Esophagus squamous epithelium (tissue), 5 donors: ENCODE measurements at places on chromosomes 2 and 18. TPM values are rescaled to one million over a fixed set of nuclear protein-coding genes. Genes with fewer than 3 reads are reported as not detected.

Gene WDR75
- total RNA-seq: 29.6 TPM

Gene CLHC1
- 7.4 TPM for total RNA-seq

Gene AQP12B
- not detected for total RNA-seq

Gene MREG
- total RNA-seq: 43.7 TPM

Gene FNDC4
- total RNA-seq: 13.9 TPM

Gene NTSR2
- not detected for total RNA-seq

Gene EPAS1
- 90.8 TPM for total RNA-seq

Gene IGFBP2
- total RNA-seq: 174 TPM

Gene APOB
- total RNA-seq: 0.62 TPM

DNA sequence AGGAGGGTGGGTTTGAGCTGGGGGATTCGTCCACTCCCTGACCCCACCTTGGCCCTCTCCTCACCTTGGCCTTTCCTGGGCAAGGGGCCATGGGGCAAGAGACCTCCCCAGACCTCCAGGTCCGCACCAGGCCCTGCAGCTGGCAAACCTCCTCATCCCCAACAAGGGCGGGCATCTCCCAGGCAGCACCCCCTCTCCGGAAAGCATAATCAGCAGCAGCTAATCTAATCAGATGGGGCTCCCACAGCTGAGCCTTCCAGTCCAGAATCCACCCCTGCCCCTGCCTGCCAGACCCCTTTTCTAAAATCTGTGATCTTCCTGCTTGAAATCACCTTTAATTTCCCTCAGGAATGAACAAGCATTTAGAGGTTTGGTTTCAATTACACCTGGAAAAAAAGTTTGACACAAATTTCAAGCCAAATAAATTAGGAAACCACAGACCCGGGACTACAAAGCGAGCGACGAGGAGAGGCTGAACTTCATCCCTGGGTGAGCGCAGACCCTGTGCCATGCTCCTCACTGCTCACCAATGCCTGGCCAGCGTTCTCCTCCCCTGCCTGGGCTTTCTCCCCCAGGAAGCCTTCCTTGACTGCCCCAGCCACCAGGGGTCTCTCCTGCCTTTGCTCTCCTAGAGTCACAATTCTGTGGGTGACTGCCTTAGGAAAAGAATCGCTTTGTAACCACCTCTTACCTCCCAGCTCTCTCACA, 143.0 kb upstream of the MYCN start:
- DNase-seq: no peak

DNA sequence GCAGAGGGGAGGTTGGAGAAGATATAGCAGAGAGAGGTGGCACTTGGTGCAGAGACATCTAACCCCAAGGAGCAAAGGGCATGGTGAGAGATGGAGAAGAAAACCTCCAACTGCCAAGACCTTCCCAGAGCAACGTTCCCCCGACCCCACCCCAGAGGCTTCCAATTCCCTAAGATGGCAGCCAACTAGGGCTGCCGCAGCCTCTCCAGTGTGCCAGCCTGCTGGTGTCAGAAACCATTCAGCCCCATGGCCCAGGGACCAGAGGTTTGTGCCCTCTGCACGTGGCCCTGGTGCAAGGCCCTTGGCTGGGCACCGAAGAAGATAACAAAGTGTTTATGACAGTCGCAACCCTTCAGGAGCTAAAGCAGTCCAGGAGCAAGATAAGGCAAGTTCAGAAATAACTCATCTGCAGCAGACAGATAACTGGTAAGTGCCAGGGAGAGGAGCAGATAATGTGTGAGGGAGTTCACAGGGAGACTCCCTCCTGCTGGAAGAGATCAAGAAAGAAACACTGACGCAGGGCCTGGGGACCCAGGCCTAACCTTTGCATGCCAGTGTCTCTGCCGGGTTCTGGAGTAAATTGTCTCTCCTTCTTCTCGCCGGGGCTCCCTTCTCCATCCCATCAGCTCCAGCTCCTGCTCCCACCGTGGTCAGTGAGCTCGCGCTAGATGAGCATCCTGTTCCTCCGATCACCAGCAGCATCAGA, 66.1 kb upstream of the ID2 start:
- DNase-seq: no peak

DNA sequence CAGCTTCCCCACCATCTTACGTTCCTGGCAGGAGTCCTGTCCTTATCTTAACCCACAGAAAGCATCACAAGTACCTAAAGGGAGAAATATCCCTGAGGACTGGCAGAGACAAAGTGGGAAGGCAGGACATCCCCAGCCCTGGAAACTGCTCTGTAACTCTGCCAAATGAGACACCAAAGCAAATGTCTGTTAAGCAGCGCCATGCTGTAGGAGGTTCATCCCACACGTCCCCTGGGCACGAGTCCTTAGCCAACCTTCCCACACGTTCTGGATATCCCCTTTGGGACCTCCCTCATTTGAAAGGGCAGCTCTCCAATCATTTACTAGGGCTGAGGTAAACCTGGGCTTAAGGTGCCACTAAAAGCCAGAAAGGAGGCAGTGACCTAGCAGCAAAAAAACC, 207.2 kb downstream of the ATAD2B start:
- no peak for DNase-seq

- no peak for DNase-seq
Measured at GRCh38 chr2:169260246-169260645, 102.1 kb downstream of the LRP2 start.

DNA sequence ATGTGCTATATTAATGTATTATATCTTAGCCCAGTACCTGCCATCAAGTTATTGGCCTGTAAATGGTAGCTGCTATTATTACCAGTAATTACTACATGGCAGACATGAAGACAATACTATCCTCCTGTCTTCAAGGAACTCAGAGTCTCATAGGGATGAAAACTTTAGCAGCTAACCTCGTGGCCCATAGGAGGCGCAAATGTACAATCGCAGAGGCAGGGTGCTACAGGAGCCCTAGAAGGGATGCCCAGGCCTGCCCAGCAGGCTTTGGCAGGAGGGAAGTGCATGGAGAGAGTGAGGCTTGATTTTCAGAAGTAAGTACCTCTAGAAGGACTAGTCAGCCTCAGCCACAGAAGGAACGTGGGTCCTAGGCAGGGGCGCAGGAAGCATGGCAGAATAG, 44.7 kb upstream of the KIDINS220 start:
- no peak for DNase-seq

- no peak for DNase-seq
Measured at GRCh38 chr2:237132799-237133198, 47.1 kb downstream of the COPS8 start.

- DNase-seq: no peak
Measured at GRCh38 chr2:43459446-43460173, 136.2 kb downstream of the THADA start.

DNA sequence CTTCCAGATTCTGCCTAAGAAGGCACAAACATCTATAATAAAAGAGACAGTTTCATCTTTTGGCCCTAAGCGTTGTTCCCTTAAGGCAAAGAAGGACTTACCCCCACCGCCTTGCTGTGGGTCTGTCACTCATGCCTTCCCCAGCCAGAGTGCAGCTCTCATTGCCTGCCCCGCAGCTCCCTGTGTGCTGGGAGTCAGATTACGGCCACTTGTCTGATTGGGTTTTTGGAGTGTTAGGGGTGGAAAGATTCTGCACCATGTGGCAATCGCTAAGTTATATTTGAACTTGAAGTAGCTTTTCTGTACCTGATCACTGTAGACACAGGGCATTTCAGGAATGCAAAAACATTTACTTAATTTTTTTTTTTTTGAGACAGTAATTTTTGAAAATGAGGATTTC, at the start of gene AQP4:
TSS of gene AQP4 (minus strand) at position 151 of the 400 bp plus-strand sequence. CDS start at position 133, 18 bp downstream.
- no peak for DNase-seq

- DNase-seq: no peak
Measured at GRCh38 chr2:121818546-121818945, 63.1 kb downstream of the TSN start.

DNA sequence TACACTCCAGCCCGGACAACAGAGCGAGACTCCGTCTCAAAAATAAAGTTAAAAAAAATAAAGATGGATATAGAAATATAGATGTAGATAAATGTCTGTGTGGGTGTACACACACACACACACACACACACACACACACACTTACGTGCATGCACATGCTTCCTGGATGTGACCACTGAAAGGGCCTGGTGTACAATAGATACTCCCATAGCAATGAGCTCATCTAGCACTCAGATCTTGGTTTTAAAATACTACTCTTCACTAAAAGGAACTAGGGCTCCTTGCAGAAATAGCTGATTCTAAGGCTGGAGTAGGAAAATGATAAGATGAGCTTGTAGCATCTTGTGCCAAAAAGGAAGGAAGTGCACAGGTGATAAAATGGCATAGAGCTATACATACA, 39.1 kb downstream of the ROCK2 start:
- no peak for DNase-seq

DNA sequence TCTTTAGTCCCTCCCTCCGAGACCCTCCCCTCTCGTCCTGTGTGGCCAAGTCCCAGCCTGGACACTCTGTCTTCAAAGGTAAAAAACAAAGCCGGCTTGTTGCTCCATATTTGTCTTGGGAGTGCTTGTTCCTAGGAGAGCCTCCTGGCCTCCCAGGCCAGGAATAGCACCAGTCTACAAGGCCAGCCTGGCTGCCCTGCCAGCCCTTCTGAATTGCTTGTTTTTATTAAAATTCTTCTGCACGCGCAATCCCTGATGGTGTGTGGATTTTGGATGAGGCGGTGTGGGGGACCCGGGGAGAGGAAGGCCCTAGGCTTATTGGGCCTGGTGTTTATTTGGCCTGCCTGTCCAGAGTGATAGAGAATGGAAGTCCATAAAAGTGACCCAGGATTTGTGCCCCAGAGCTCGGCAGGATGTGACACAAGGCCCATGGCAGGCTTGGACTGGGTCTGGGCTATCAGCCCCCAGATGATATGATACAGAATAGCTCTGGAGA, 297.3 kb downstream of the CYP26B1 start:
- no peak for DNase-seq

- no peak for DNase-seq
Measured at GRCh38 chr2:164456619-164457018, 164.7 kb downstream of the GRB14 start.

DNA sequence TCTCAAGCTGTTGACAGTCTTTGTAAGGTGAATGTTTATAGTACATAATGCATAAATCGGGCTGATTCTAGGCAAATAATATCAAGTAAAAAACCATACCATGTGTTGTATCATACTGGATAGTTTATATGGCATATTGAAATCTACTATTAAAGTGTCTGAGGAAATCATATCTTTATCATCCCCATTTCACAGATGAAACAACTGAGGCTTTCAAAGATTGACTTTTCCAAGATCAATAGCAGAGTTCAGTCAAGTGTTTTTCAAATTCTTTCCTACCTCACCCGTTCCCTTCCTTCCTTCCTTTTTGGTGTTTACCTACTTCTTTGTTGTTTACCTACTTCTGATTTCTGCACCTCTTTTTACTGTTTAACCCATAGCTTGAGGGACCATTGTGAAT, 2.0 kb downstream of the LYPD6 start:
- no peak for DNase-seq

DNA sequence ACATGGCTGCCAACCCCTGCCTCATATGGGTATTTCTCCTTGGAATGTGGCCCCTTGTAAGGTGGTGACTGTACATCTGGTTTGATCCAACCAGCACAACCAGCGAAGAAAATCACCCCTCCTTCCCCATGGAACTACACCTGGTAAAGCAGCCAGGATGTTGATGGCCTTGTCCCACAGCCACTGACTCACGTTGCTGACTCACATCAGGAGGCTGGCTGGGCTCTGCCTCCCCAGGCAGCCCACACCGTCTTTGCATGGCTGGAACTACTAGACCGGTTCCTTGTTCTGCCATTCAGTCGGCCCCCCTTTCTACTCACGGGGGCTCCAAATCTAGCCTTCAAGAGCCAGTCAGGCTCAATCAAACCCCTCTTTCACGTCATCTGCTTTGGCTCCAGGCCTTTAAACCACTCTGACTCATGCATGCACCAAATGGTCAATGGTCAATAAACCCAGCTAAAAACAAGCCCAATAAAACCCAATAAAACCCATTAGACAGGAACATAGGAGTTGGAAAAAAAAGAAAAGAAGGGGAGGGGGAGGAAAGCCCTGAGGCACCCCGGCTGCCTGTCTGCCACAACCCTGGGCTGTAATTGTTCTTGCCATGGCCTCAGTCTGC, 114.8 kb downstream of the PLB1 start:
- DNase-seq: no peak

GRCh38 chr18:60027397-60027796, 127.6 kb downstream of the PMAIP1 start:
- no peak for DNase-seq

- DNase-seq: no peak
Measured at GRCh38 chr2:137968477-137969417, 4.5 kb downstream of the HNMT start.

- no peak for DNase-seq
Measured at GRCh38 chr2:1498176-1498575, 84.9 kb downstream of the TPO start.

DNA sequence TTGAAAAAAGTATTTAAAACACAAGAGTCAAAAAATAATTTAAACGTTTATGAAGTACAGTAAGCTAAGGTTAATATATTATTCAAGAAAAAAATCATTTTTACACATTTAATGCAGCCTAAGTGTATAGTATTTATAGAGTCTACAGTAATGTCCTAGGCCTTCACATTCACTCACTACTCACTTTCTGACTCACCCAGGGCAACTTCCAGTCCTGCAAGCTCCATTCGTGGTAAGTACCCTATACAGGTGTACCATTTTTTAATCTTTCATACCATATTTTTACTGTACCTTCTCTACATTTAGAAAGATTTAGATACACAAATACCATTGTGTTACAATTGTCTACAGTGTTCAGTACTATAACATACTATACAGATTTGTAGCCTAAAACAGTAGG, 20.9 kb upstream of the RPRD1A start:
- DNase-seq: no peak

DNA sequence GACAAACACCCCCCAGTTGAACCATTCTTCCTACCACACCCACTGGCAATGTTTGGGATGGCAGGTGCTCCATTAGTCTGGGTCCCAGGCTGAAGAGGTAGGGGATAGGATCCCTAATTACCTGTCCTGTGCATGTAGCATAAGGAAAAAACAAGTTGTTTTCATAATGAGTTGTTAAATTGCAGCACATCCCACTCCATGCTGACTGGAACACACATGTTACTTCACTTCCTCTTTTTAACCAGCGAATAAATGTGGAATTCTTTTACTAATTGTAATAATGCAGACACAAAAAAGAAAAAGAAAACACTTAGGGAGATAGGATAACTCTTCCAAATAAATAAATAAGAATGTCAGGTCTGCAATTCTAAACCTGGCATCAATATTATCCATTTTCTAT, 11.8 kb upstream of the CBLN2 start:
- DNase-seq: no peak

- DNase-seq: no peak
Measured at GRCh38 chr18:34624551-34624950, 85.5 kb upstream of the DTNA start.
